Left lobe of liver (tissue), 2 donors: ENCODE measurements at places on chromosomes 3 and 15. TPM values are rescaled to one million over a fixed set of nuclear protein-coding genes. Genes with fewer than 3 reads are reported as not detected.

The TTLL13 gene
- total RNA-seq = 0.15 TPM

The NANOGP8 gene
- total RNA-seq = 0.45 TPM

The VILL gene
- 0.48 TPM for total RNA-seq

The MELTF gene
- 0.70 TPM for total RNA-seq
